ENCODE measurements at places on chromosomes 7 and 10.

GRCh38 chr10:43236176-43236850 lies 30.6 kb downstream of the RASGEF1A start:
- H3K4me3 ChIP-seq = no peak overlapping the region
- no peaks in the 10 kb centered on the region for H3K36me3 ChIP-seq
- no peak overlapping the region for H3K27ac ChIP-seq
- DNase-seq = no peak

- H3K4me3 ChIP-seq = no peak overlapping the region
- no peaks in the 10 kb centered on the region for H3K4me1 ChIP-seq
- no peaks in the 10 kb centered on the region for H3K36me3 ChIP-seq
- DNase-seq = no peak
- H3K27me3 ChIP-seq = no peaks in the 10 kb centered on the region
Measured at GRCh38 chr10:1643908-1644179, 93.5 kb downstream of the ADARB2 start.

DNA sequence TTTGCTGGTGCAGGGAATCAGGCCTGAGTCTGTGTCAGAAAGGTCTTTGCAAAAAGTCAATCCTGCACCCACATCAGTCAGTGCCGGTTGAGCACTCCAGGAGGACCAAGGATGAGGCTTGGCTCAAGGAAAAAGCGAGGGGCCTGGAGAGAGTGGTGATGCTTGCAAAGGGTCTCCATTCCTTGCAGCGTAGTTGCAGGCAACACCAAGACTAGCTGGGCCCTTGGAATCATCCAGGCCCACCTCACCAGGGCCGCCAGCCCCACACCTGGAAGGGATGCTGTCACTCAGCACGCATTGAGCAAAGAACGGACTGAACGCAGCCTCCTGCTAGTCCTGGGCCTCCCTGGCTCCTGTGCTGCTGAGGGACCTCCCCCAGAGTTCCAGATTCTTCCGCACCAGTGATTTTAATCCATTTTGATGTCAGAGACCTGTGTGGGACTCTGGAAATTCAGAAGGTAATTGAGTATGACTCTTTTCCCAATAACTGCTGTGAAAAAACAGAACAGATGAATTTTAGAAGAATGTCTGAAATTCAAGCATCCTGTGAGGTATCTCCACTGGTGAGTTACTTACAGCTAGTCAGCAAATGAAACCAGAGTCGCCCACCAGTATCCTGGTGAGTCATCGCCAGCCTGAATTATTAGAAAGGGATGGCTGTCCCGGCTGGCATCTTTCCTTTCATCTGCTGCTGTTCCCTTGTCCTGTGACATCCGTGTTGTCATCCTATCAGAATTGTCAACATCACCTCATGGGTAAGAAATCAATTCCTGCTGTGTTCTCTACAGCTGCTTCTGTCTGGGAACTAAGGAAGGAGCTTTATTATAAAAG lies 150.8 kb upstream of the NPS start:
- H3K27me3 ChIP-seq = no peaks in the 10 kb centered on the region
- peak; percentile 3 for DNase-seq
- no peak overlapping the region for H3K27ac ChIP-seq
- no peaks in the 10 kb centered on the region for H3K36me3 ChIP-seq
- no peak overlapping the region for H3K4me3 ChIP-seq

GRCh38 chr7:27220440-27220955 lies 20.6 kb upstream of the HOXA13 start:
- H3K27me3 ChIP-seq = peaks cover 61% of the 10 kb centered on the region
- H3K4me3 ChIP-seq = no peak overlapping the region
- no peak overlapping the region for H3K27ac ChIP-seq
- H3K4me1 ChIP-seq = no peaks in the 10 kb centered on the region
- DNase-seq = no peak
- H3K36me3 ChIP-seq = no peaks in the 10 kb centered on the region

GRCh38 chr10:125928928-125929585 lies 32.7 kb downstream of the FANK1 start:
- DNase-seq = no peak
- H3K4me3 ChIP-seq = no peak overlapping the region
- no peaks in the 10 kb centered on the region for H3K36me3 ChIP-seq
- peaks cover 2% of the 10 kb centered on the region for H3K27me3 ChIP-seq
- no peak overlapping the region for H3K27ac ChIP-seq
- no peaks in the 10 kb centered on the region for H3K4me1 ChIP-seq

DNA sequence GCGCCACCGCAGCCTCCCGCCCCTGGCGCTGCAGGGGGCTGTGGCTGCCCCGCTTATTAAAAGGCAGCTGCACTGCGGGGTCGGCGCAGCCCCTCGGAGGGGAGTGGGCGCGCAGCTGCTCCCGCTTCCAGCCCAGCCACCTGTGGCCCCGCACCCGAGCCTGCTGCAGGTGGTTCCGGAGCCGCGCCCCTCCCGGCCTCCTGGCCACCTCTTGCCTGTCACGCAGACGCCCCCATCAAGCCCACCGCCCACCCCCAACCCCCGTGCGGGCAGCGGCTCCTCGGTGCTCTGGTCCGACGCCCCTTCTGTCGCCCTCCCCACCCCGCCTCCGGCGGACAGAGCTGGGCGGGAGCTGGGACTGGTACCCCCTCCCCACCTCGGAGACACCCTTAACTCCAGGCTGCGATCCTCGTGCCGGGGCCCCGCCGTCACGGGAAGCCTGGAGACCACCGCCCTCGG lies 549 bp downstream of the CALY start:
- DNase-seq = no peak
- no peak overlapping the region for H3K4me3 ChIP-seq
- H3K27ac ChIP-seq = no peak overlapping the region
- H3K36me3 ChIP-seq = no peaks in the 10 kb centered on the region
- H3K4me1 ChIP-seq = no peaks in the 10 kb centered on the region

DNA sequence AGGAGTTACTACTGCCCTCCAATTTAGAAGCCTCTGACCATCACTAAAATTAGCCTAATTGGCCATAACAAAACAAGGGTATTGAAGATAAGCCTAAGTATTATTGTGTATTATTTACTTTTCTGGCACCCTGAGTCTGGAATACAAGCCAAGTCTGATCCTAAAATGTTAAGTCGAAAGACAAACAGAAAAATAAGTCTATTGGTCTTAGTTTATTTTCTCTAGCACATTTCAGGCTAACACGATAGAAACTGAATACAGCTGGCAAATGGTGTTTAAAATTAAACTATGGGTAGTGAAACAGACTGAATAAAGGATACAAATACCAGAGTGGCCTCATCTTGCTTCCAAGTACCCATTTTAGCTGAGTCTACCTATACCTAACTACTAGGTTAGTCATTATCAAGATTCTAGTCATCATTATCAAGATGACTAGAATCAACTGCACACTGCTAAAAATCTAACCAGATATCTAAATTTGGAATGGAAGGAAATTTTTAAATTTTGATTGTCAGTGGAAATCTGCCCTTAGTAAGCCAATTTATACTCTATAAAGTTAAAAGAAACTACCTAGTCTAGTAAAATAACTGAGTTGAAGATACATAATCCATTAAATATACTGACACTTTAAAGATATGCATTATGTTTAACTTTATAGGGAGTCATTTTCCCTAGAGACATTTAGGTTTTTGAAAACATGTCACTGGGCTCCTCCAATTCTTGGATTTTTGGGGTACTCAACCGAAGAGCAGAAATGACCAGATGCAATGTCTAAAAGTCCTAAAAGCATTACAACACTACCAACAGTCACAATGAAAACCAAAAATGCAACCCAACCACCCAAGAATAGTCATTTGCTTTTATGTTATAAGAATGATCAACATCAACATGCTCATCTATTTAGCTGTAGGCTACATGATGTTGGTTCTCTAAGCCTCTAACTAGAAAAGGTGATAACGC lies 80.9 kb downstream of the NT5C2 start:
- H3K4me1 ChIP-seq = no peaks in the 10 kb centered on the region
- no peaks in the 10 kb centered on the region for H3K36me3 ChIP-seq
- H3K27ac ChIP-seq = no peak overlapping the region
- DNase-seq = no peak

DNA sequence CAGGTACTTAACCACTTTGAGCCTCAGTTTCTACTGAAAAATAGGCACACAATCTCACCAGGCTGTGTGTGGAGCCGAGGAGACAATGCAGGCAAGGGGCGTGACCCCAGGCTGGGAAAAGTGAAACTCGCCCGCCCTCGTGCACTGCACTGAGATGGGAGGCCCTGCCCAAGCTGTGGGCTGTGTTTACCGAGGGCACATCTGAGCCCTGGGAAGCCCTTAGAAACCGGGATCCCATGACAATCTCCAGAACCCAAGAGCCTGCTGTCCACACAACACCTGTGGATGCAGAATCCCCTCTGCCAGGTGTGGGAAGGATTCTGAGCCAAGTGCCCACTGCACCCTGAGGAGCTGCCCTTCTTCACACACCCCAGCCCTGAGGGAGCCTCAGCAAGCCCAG lies 198.3 kb downstream of the GRID1 start:
- no peak overlapping the region for H3K4me3 ChIP-seq
- no peak overlapping the region for H3K27ac ChIP-seq
- H3K27me3 ChIP-seq = no peaks in the 10 kb centered on the region
- no peaks in the 10 kb centered on the region for H3K36me3 ChIP-seq

- no peaks in the 10 kb centered on the region for H3K36me3 ChIP-seq
- no peak for DNase-seq
- H3K4me3 ChIP-seq = no peak overlapping the region
- no peaks in the 10 kb centered on the region for H3K4me1 ChIP-seq
- no peaks in the 10 kb centered on the region for H3K27me3 ChIP-seq
Measured at GRCh38 chr10:11837372-11838161, 14.4 kb downstream of the PROSER2 start.

- peaks cover 5% of the 10 kb centered on the region for H3K27me3 ChIP-seq
- no peak for DNase-seq
- no peaks in the 10 kb centered on the region for H3K4me1 ChIP-seq
- no peak overlapping the region for H3K4me3 ChIP-seq
- H3K36me3 ChIP-seq = no peaks in the 10 kb centered on the region
Measured at GRCh38 chr7:150434240-150434639, 16.2 kb upstream of the GIMAP8 start.

DNA sequence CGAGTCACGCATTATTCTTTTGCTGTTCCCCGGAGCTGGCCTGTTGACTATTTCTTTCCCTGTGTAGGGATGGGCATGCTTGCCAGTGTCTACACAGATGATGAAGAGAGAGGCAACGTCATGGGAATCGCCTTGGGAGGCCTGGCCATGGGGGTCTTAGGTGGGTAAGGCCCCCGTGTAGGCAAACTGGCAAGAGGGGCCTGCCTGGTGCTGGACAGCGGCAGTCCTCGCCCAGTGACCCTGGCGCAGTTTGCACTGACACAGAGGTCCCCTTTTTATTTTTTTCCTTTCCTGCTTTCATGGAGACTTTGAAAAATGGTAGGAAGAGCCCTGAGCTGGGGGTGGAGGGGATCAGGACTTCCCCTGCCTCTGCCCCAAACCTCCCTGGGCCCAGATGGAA lies 13.4 kb downstream of the SLC18A2 start:
- no peaks in the 10 kb centered on the region for H3K36me3 ChIP-seq
- no peak for DNase-seq
- H3K27ac ChIP-seq = no peak overlapping the region
- H3K4me1 ChIP-seq = no peaks in the 10 kb centered on the region
- H3K4me3 ChIP-seq = no peak overlapping the region

- H3K27me3 ChIP-seq = no peaks in the 10 kb centered on the region
- H3K27ac ChIP-seq = peak overlapping the region; percentile 90
- DNase-seq = peak; percentile 92
- H3K36me3 ChIP-seq = no peaks in the 10 kb centered on the region
- peaks cover 16% of the 10 kb centered on the region for H3K4me1 ChIP-seq
- no peak overlapping the region for H3K4me3 ChIP-seq
Measured at GRCh38 chr10:78255796-78256638, 222.4 kb downstream of the RPS24 start.

DNA sequence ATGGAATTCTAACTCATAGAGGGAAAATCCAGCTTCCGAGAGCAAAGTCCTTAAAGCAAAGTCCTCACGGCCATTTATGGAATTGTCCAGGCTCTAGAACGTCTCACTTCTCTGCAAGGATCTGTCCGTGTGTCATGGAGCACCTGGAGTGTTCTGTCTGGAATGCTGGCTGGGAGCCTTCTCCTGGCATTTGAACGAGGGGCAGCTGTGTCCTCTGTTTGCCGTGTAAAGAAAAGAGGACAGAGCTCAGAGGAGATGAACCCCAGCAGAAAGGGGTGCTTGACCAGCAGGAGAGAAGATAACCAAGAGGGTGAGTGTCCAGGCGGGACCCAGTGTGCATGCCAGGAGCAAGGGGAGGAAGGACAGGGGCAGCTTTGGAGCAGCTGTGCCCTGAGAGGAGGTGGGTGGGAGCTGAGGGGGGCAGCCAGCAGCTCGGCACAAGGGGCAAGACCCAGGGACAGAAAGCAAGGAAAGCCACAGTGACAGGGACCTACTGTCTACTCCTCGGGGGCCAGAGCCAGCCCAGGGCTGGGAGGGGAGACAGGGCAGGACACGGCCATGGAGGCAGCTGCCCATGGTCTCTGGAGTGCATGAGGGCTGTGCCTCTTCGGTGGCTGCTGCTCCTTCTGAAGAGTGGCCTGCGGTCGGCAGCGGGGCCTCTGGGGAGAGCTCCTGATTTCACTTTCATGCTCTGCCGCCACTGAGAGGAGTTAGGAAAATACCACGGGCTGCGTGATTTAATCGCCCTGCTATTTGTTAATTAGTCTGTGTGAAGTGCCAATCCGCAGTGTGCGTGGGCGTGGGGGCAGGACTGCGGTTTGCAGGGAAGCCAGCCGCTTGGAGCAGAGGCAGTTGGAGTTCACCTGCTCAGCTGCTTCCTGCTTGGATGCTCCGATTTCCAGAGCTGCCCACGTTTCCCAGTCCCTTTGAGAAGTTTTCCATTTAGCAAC lies 149.3 kb upstream of the SHH start:
- no peaks in the 10 kb centered on the region for H3K27me3 ChIP-seq
- H3K27ac ChIP-seq = peak overlapping the region; percentile 53
- no peak overlapping the region for H3K4me3 ChIP-seq
- no peak for DNase-seq

DNA sequence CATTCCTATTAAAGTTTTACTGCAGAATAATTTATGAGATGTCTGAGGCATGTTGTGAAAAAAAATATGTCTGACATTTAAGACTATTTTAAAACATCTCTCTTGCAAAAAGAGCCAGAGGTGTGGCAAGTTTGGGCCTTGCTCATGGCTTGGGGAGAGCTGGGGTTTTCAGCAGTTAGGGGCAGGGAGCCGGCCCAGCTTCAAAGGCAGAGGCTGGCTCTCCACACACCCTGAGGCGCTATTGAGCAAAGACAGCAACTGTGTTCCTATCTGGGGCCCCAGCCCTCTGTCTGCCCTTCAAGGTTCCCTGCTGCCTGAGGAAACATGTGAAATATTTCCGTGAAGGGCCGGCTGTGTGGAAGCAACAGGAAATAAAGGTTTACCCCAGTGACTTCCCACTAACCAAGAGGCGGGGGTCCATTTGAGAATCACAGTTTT lies 94.0 kb downstream of the SORBS1 start:
- no peaks in the 10 kb centered on the region for H3K27me3 ChIP-seq
- H3K36me3 ChIP-seq = no peaks in the 10 kb centered on the region
- H3K4me3 ChIP-seq = no peak overlapping the region

- H3K4me3 ChIP-seq = no peak overlapping the region
- DNase-seq = no peak
- H3K36me3 ChIP-seq = no peaks in the 10 kb centered on the region
- H3K4me1 ChIP-seq = no peaks in the 10 kb centered on the region
- H3K27me3 ChIP-seq = no peaks in the 10 kb centered on the region
- no peak overlapping the region for H3K27ac ChIP-seq
Measured at GRCh38 chr10:105239311-105240219, 598.5 kb downstream of the SORCS3 start.

- no peaks in the 10 kb centered on the region for H3K4me1 ChIP-seq
- peak; percentile 3 for DNase-seq
- H3K4me3 ChIP-seq = no peak overlapping the region
- no peak overlapping the region for H3K27ac ChIP-seq
- H3K36me3 ChIP-seq = no peaks in the 10 kb centered on the region
- no peaks in the 10 kb centered on the region for H3K27me3 ChIP-seq
Measured at GRCh38 chr10:115432188-115432819, 339.1 kb downstream of the ATRNL1 start.

GRCh38 chr10:33418301-33418700 lies 83.8 kb upstream of the NRP1 start:
- peaks cover under 1% of the 10 kb centered on the region for H3K4me1 ChIP-seq
- no peaks in the 10 kb centered on the region for H3K36me3 ChIP-seq
- no peak for DNase-seq
- no peaks in the 10 kb centered on the region for H3K27me3 ChIP-seq
- no peak overlapping the region for H3K27ac ChIP-seq

Measured in endothelial cell of umbilical vein (primary cell).